ENCODE measurements at places on chromosomes 12 and 14.

- no peak for DNase-seq
Measured at GRCh38 chr12:2536724-2537123, 258.0 kb upstream of the FKBP4 start.

DNA sequence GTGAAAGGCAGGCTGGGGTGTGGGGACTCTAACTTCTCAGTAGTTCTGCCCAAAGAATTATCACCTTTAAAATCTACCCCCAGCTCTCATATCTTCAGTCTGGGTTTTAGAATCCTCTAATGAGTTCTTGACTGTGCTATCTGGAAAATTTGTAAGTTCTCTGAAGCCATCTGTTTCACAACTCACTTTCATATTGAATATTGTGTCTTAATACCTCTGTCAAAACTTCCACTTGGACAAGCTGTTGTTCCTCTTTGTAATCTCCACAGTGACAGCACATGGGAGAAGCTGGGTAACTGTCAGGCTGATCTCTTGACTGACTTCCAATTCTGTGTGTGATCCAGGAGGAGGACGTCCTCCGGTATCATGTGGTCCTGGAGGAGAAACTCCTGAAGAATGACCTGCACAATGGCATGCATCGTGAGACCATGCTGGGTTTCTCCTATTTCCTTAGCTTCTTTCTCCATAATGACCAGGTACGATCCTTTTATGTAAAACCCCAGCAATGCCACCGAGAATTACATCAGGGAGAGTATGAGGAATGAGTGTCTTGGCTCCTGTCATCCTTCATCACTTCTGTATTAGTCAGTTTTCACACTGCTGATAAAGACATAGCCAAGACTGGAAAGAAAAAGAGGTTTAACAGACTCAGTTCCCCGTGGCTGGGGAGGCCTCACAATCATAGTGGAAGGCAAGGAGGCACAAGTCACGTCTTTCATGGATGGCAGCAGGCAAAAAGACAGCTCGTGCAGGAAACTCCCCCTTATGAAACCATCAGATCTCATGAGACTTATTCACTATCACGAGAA, 111.9 kb downstream of the STAB2 start:
- no peak for DNase-seq

DNA sequence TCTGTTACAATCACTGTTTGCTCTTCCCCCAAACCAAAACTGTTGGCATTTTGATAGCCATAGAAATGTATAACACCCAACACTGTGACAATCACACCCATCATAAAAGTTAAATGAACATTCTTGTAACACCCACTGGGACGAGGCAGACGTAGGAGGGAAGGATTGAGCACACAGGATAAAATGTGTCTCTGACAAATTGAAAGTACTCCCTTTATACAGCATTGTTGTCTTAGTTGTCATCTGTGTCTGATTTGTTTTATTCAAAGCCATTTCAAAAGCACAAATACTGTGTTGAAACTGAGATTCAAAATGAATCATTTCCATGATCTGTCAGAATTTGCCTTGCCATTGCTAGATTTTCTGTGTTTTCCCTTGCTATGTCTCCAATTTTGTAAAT, 436.3 kb downstream of the TMTC2 start:
- no peak for DNase-seq

GRCh38 chr12:101919447-101919846, 42.1 kb downstream of the DRAM1 start:
- no peak for DNase-seq

- DNase-seq = no peak
Measured at GRCh38 chr12:124036657-124037109, 63.7 kb downstream of the ZNF664 start.

- no peak for DNase-seq
Measured at GRCh38 chr12:89350260-89350629, 2.1 kb downstream of the DUSP6 start.

- DNase-seq = no peak
Measured at GRCh38 chr12:752695-753610, 574 bp downstream of the WNK1 start.

DNA sequence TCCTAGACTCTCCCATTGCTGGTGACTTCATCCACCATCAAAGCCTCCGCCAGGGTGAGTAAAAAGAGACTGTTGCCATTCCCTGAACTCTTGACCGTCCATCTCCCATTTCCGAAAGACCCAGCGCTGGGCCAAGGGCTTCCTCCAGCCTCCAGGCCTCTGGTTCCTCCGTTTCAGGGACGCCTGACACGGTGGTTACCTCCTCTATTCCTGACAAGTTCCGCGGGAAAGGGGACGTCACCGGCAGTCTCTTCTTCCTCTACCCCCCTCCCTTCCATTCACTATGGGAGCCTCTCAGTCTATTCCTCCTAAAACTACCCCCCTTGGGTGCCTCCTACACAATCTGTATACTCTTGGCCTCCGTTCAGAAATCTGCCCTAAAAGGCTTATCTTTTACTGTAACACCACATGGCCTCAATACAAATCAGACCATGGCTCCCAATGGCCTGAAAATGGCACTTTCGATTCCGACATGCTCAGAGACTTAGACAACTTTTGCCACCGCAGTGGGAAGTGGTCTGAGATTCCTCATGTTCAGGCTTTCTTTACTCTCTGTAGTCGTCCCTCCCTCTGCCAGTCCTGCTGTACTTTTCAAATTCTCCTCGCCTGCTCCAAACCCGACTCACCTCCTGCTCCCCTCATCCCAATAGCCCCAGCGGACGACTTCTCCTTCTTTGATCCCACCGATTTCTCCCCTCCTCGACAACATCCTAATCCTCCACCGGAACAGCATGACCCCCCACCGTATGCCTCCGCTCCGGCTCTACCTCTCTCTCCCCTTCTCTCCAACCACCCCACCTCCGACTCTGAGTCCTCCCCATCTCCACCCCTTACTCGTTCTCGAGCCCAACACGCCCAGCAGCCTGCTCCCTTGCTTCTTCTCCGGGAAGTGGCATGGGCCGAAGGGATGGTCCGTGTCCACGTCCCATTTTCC, 70.4 kb downstream of the MOK start:
- DNase-seq = no peak

DNA sequence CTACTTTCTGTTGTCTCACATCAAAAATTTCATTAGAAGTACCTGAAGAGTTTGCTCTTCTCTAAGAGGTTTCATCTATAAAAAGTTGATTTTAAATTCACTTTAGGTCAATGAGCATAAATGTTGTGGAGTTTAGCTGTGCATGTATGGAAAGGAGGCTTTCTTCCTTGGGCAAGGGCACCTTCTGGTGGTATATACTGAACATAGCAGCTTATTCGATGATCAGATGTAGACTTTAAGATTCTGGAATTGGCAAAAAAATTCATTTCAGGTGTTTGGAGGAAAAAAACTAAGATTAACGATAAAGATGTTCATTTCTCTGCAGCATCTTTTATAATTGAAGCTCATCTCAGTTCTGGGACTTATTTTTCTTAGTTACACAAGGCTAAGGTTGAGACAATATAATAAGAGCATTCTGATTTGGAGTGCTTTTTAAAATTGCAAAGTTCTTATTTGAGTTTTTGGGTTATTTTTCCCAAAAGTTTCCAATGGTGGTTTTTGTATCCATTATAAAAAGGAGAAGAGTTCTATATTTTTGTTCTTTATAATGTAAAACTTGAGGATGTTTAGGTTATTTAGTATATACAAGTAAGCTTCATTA, 46.8 kb downstream of the TMEM117 start:
- no peak for DNase-seq

GRCh38 chr12:60926256-60926655, 1330.4 kb downstream of the SLC16A7 start:
- no peak for DNase-seq

DNA sequence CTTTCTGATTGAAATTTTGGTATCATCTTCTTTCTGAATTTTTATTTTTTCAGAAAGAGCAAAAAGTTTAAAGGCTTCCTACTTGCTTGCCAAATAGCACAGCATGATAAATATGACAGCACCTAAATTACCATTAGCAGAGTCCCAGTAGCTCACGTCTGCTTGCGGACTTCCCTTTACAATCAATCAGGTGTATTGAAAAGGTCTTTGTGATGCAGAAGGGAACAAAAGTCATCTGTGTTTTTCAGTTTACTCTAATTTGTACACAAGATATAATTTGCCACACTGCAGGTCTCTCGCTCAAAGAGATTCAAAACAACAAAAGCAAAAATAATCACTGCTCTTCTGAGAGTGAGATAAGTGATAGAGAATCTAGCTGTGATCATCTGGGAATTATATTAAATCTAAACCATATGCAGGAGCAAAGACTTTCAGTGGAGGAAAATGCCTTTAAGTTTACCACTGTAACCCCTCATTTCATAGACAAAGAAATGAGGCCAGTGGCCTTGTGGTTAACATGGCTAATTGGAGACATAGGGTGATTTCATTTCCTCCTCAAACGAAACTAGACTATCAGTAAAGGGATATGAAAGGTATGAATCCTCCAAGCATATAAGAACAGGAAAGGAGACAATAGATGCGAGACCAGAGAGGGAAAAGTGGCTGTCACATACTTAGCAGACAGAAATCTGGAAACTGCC, 240.8 kb upstream of the TMPO start:
- no peak for DNase-seq

DNA sequence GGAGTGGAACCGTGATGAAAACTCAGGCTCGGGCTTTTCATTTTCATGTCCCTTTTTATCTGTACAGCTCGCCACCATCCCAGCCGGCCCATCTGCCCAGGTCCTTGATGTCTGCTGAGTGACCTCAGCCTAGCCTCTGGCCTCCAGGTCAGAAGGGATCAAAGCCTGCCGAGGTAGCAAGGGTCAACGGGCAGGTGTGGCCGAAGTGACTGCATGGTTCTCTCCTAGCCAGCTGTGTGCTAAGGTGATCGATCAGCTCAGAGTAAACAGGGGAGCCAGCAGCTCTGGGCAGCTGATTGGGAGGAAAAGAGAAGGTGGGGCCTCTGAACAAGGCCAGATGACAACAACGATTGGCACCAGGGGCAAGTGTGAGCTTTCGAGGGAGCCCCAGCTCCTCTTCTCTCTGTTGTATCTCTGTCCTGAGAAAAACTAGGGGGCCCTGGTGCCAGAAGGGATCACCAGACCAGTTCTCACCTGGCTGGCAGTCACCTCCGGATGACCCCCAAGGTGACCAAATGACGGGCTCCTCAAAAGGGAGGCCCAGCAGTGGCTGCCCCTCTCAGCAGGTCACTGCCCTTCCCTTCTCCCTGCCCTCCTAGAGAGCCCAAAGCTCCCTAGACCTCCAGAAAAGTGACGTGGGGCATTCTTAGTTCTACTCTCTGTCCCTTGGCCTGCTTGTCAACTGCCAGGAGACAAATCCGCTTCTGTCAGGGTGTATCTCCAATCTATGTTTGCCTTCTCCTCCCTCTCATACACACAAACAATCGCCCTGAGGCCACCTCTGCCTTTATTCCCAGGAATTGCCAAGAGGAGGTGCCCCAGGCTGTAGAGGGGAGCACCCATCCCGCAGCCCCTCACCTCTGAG, 3.4 kb downstream of the SLC6A12 start:
- DNase-seq = no peak

- no peak for DNase-seq
Measured at GRCh38 chr14:90627478-90627877, 188.8 kb downstream of the TTC7B start.

GRCh38 chr12:131897875-131898274, 3.5 kb downstream of the ULK1 start:
- DNase-seq = no peak

DNA sequence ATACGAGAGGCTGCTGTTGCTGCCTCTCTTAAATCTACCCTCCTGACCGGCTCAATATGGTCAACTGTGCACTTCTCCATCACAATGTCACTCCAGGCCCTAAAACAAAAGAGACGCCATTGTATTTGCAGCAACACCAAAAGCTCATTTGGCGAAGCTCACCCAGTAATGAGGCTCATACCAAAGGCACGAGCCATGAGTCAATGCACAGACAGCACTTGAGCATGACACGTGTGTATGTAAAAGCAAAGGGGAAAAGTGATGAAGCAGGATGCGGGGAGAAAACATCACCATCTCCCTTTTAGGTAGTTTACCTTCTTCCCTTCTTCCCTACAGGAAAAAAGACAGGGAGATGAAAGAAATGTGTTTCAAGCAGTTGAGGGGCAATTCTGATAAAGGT, 150.3 kb downstream of the FOXN3 start:
- DNase-seq = no peak

GRCh38 chr14:59190372-59190771, 1.9 kb downstream of the DAAM1 start:
- DNase-seq = no peak

- peak; percentile 92 for DNase-seq
Measured at GRCh38 chr12:116969615-116970585, 59.1 kb downstream of the FBXW8 start.

GRCh38 chr12:83145325-83145840, 458.7 kb downstream of the TMTC2 start:
- no peak for DNase-seq

DNA sequence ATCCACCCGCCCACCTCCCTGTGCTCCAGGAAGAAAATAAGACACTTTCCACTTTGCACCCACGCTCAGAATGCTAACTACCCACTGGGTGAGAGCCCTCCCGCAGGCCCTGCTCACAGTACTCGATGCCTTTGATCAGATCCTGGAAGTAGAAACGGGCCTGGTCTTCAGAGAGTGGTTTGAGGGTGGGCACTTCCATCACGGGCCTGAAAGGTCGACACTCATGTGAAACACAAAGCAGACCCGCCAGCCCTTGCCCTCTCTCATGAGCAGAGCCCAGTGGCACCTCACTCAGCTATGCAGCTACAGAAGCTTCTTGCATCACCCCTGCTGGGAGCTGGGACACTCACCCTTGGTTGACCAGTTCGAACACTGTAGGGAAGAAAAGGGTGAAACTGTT, 41.1 kb downstream of the CAMKK2 start:
- DNase-seq = no peak

DNA sequence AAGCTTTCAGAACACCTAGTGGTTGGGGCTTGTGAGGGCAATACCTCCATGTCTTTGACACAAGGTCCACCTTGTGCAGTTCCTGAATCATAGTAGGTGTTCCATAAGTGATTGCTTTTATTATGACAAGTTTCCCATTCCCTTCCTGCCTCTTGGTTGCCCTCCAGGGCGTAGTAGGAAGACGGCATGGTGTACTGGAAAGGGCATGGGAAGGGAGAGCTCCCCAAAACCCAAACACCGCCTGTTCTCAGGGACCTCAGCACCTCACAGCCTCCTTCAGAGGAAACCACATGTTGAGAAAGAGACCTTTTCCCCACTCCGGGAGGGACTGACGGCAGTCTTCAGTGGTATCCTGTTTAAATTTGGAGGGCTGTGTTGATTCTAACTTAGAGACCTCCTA, 21.1 kb downstream of the EVL start:
- no peak for DNase-seq

DNA sequence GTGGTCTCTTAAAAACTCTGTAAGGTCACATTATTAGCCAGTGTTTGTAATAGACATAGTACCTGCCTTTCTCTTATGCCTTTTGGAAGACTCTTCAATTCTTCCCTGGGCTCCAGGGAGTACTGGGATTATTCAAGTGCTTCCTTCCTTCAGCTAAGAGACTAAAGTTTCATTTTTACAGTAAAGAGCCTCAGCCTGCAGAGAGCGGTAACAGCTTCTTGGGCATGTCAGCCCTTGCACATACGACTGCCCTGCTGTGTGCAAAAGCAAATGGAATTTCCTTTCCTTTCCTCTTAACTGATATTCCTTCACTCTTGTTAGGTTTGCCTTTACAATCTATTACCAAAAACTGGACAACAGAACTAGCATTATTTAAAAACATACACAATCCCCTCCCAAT, 32.9 kb upstream of the AMIGO2 start:
- DNase-seq = no peak

All from cerebellar nuclear complex (tissue), 1 donor.